Activated CD8-positive, alpha-beta memory T cell treated with anti-CD3 and anti-CD28 coated beads, Interleukin-2, amount 10 ng/mL, durations not matched to agents 7 days and 5 days (primary cell): ENCODE measurements at places on chromosomes 16 and 17.

DNA sequence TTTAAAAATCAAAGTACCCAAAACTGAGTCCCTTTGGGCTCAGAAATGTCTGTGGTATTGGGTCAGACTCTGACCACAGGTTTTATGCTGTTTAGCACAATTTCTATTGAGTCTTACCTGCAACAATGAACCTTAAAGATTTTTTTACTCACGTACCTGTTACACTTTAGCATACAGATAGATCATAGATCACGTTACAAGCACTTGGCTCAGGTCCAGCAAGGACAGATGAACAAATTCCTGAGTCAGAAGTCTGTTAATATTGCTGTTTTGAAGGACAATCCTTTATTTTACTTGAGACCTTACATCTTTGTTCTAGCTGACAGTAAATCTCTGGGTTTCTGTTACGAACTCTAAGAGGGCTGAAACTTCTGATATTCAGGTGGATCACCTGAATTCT is 12.8 kb downstream of the SLC7A6OS start:
- DNase-seq, result no peak

GRCh38 chr17:32907583-32907982 is 20.4 kb upstream of the TMEM98 start:
- DNase-seq, result no peak

DNA sequence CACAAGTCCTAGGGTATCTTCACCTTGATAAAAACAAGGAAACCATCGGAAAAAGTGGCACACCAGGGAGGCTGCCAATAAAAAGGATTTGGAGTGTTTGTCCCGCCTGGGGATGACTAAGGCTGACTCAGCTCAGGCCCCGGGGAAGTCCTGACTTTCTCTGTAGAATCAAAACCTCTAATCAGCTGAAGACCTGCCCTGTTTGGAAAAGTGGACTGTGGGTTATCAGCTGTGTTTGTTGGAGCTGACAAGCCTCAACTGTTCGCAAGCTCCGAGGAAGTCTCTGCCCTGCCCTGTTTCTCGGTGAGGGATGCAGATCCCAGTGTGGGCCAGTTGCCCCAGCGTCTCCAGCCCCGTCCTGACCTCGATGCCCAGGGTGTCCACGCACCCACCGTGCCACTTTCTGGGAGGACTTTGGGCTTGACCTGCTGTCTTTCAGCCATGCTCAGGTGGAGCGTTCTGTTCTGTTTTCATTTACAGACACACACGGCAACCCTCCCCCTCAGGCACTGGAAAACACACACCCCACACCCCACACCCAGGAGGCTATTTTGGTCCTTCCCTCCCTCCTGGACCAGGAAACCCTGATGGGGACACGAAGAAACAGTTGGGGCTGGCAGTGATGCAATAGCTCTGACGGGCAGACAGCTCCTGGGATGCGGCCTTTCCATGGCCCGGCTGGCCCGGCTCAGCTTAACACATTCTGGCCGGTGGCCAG is 27.6 kb upstream of the PITPNA start:
- DNase-seq, result no peak

DNA sequence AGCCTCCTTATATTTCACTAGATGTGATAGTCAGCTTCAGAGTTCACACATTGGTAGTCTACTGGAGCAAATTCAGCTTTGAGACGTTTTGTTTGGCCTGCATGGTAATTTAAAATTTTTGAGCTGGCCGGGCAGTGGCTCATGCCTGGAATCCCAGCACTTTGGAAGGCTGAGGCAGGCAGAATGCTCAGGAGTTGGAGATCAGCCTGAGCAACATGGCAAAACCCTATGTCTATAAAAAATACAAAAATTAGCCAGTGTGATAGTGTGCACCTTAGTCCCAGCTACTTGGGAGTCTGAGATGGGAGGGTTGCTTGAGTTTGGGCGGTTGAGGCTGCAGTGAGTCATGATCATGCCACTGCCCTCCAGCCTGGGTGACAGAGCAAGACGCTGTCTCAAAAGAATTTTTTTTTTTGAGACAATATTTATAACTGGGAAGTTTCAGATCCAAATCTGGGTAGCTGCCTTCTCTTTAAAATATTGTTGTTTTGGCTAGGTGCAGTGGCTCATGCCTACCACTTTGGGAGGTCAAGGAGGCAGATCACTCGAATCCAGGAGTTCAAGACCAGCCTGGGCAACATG is 4.8 kb upstream of the BLMH start:
- no peak for DNase-seq

- no peak for DNase-seq
These were observed 52.7 kb downstream of the ZNF18 start for GRCh38 chr17:11944587-11944986.

GRCh38 chr16:73062001-73062616 is 14.2 kb upstream of the ZFHX3 start:
- no peak for DNase-seq

DNA sequence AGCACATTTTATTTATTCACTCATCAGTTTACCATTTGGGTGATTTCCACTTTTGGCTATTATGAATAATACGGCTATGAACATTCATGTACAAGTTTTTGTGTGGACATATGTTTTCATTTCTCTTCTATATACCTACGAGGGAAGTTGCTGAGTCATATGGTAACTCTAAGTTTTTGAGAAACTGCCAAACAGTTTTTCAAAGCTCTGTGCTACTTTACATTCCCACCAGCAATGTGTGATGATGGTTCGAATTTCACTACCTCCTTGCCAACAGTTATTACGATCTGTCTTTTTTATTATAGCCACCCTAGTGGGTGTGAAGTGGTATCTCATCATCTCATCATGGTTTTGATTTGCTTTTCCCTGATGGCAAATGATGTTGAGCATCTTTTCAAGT is 63.7 kb upstream of the MRTFB start:
- DNase-seq, result no peak

DNA sequence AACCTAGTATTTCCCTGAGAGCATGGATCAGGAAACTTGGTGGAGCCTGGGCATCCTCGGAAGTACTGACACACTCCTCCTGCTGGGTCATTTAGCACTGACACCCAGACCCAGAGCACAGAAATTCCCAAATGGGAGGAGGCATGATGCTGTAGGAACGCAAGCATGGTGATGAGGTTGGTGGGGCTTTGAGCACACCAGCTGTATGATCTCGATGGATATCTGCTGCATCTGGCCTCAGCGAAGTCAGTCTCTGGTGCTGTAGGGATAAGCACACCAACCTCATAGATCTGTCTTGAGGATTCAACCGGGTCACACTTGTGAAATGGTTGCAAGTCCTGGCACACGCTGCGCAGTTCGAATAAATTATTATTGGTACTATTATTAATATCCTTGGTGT is 52.5 kb downstream of the SHISA6 start:
- DNase-seq, result no peak

DNA sequence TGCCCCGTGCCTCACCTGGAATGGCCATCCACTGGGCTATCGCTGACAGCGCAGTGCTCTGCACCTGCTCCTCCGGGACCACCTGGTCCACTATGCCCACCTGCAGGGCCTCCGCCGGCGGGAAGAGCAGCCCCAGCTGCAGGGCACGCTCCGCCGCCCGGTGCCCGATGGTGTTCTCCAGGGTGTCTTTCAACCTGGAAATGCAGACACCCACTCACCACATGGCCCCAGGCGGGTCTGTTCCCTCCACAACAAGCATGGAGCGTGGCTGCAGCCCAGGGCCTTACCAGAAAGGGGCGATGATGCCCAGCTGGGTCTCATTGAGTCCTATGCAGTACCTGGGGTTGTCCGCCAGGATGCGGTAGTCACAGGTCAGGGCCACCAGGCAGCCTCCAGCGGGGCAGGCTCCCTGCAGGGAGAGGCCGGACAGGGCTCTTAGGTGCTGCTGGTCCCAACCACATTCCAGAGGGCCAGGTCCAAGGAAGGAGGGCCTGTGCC is 6.8 kb downstream of the DNASE1L2 start:
- no peak for DNase-seq

- no peak for DNase-seq
These were observed 23.1 kb upstream of the MEIOB start for GRCh38 chr16:1895068-1895467.

GRCh38 chr16:89034971-89035668 is 58.1 kb upstream of the CBFA2T3 start:
- no peak for DNase-seq

DNA sequence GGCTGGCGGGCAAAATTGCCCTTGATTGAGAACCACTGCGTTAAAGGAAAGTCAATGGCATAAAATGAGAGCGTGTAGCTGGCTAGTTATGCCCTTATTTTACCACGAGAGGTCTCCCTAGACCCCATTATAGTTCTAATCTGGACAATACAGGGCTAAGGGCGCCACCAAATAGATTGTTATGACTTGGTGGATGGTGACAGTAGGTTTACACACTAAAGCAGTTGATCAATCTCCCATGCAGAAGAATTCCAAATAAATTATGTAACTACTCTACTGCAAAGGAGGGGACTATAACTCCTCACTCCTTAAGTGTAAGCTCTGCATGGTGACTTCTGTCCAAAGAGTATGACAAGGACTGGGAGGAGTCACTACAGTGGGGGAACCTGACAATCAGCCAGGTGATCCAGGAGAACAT is 20.4 kb upstream of the YPEL2 start:
- DNase-seq, result peak; percentile 66

DNA sequence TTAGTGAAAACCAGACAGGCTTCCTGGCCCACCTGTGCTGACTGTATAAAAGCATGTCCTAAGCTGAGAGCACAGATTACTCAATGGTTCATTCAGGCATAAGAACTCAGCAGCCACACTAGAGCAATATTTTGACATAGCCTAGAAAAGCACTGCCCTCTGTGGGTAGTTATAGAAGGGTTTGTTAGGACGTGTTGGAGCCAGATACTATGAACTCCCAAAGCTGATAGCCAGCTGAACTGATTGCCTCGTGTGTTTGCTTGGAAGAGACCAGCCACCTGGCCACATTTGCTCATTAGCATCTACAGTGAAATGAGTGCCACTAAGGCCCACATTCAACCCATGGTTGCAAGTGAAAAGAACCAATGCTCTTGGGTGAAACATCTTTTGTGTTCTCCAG is 30.8 kb upstream of the ABCA5 start:
- DNase-seq, result no peak

DNA sequence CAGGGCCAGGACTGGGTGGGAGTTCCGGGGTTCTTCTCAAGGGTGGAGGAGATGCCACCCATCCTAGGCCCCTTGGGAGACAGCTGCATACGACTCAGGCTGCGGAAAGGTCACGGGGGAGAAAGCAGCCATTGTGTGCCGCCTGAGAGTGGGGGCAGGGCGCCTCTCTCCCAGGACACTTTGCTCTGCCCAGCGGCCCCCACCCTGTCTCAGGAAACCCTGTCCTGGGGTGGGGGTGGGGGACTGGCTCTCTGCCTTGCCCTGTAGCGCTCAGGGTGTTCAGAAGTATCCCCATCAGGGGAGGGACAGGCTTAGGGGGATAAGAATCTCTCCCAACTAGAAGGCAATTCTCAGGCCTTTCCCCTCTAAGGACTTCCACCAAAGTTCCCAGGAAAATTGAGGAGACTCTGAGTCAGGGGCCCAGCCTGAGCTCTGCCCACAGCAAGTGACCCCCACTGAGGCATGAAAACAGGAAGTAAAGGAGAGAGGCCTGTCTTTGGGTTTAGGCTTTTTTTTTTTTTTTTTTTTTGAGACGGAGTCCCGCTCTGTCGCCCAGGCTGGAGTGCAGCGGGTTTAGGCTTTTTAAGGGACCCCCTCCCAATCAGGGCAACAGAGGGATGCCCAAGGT is 4.9 kb downstream of the GIT1 start:
- DNase-seq, result no peak

DNA sequence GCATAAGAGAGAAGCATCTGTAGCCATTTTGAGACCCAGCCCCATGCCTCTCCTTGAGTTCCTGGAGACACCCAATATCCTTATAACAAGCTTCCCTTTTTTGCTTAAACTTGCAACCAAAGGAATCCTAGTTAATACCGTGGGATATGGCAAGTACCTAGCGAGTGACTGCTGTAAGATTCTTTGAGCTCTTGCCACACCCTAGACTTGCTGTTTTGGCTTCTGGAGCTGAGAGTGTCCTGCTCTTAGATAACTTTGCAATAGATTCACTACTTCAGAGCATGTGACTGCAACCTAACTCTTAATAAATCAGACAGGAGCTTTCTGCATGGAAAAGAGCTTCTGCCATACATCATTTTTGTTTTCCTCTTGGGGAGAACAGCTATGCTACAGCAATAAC is 58.3 kb downstream of the AKAP1 start:
- no peak for DNase-seq

GRCh38 chr16:23124315-23124714 is 24.9 kb downstream of the USP31 start:
- no peak for DNase-seq

GRCh38 chr17:70479779-70480178 is 310.4 kb downstream of the KCNJ2 start:
- DNase-seq, result no peak

DNA sequence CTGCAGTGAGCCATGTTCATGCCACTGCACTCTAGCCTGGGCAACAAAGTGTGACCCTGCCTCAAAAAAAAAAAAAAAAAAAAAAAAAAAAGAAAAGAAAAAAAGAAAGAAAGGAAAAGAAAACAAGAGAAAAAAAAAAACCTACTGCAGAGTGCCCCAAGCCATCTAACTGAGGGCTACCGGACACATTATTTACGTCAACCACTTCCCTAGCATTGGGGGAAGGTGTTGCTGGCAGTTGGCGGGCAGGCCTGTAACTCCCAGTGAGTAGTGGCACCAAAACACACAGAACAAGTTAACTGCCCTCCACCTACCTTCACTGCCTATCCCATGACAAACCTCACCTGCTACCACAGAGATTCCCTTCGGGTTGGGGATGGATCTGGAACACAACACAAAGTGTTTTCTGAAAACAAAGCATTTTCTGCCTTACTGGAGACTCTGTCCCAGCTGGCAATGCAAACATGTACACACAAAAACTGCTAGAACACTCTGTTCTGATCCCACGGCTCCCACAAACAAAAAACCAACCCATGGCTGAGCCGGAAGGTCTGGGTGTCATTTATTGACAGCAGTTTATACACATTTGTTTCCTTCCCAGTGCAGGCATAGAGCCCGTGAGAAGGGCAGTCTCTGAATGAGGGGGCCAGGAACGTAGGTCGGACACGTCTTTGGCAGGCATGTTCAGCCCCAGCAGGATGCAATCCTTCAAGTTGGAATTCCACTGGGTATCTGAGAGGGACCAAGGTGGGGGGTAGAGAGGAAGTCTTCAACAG is 11.0 kb downstream of the PHB1 start:
- DNase-seq, result peak; percentile 50

- no peak for DNase-seq
These were observed 17.4 kb downstream of the CPD start for GRCh38 chr17:30396129-30396528.

- no peak for DNase-seq
These were observed 588.2 kb upstream of the CDH11 start for GRCh38 chr16:65710107-65710506.

GRCh38 chr17:77314601-77315000 is 173.8 kb downstream of the SEC14L1 start:
- no peak for DNase-seq
